ENCODE measurements at places on chromosomes 3 and 15.

DNA sequence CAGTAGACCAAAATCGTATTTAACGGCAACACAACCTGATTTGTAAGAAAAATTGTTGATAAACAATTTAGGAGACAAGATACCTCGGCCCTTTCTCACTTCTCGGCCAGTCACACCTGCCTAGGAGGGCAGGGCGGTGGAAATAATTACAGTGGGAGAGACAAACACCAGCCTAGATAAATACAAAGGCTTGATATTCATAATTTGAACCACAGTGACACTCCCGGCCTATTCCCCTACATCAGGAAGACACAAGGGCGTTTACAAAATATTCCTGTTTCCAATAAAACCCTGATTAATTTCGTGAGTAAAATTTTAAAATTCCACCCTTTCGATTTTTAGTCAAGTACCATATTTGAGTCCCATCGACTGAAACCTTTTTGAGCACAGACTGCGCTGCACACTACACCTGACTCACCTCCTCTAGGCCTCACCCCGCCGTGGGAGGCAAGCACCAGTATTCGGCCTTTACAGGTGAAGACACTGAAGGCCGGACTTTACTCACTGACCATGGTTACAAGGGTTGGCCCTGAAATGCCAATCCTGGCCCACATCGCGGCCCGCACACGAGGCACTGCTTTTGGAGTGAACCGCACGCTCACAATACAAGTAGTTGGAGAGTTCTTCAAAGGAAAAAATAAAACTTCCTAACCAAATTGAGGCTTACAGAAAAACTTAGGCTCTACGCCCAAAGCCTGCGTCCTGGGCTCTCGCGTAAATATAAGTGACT lies 794 bp downstream of the ARPP19 start:
- DNase-seq: peak; percentile 70

GRCh38 chr3:16513141-16514020 lies at the start of gene RFTN1:
Gene RFTN1, minus strand, starts transcription at chr3:16513699. Its CDS starts 19,830 bp downstream, at chr3:16493869.
- DNase-seq: peak; percentile 71

DNA sequence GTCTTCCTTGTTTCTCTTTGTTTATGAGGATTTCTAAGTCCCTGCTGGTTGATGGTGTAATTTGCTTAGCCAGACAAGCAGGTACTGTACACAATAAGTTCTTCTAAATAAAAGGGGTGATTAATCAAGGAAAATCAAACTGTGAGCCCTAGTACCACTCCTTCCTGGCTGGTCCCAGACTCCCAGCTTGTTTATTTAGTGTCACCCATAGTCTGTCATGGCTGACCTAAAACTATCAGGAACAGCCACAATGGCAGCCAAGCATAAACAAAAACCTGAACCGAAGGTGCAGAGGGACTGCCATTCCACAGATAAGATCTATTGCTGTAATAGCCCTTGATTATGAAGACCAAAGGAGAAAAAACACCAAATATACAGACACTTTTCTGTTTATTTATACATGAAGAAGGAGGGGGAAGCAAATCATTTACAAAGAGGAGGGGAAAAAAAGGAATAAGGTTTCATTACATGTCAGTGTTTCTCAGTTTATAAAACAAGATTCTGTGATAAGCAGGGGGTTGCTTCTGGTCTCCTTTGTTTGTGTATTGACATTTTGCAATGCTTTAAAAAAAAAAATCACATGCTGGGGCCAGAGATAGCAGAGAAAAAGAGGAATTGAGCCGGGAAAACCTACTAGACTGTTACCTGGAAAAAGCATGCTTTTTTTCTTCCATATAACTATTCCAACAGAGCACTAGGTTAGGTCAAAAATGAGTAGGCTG lies 182.4 kb upstream of the DPH6 start:
- DNase-seq: no peak

DNA sequence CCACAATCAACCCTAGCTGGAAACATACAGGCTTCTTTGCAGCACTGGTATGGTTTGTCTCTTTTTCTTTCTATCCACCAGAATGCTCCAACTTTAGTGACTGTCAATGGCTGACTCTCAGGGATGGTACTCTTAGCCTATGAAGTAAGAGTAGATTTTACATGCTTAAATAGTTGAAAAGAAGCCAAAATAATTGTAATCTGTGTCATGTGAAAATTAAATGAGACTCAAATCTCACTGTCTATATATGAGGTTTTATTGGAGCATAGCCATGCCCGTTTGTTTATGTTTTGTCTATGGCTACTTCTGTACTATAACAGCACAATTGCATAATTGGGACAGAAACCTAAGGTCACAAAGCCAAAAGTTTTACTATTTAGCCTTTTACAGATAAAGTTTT lies 29.1 kb upstream of the PDZRN3 start:
- DNase-seq: no peak

DNA sequence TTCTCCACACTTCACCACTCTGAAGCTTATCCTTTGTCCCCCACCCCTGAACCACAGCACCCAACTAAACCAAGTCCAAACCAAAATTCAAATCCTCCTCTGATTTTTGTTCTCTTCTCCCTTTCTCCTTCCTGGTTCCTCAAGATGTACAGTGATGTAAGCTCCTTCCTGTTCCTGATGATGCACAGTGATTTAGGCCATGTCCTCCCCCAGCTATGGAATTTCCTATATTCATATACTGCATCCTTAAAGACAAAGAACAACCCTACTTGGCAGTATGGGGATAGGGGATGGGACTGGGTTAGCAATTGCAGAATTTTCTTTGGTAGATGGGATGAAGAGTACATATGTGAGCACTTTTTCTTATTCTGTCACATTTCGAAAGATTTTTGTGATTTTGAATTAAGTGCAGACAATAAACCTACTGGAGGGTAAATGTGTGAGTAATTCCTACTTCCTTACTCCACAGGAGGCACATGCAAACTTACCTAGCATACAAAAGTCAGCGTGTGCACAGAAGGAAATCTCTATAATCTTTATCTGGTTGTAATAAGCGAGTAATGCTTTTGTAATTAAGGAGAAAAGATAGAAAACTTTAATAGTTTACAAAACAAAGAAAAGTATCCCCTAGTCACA lies 125.0 kb downstream of the ANO10 start:
- DNase-seq: no peak

- DNase-seq: no peak
Observed at GRCh38 chr3:76872999-76873398, 166.9 kb upstream of the ROBO2 start.

DNA sequence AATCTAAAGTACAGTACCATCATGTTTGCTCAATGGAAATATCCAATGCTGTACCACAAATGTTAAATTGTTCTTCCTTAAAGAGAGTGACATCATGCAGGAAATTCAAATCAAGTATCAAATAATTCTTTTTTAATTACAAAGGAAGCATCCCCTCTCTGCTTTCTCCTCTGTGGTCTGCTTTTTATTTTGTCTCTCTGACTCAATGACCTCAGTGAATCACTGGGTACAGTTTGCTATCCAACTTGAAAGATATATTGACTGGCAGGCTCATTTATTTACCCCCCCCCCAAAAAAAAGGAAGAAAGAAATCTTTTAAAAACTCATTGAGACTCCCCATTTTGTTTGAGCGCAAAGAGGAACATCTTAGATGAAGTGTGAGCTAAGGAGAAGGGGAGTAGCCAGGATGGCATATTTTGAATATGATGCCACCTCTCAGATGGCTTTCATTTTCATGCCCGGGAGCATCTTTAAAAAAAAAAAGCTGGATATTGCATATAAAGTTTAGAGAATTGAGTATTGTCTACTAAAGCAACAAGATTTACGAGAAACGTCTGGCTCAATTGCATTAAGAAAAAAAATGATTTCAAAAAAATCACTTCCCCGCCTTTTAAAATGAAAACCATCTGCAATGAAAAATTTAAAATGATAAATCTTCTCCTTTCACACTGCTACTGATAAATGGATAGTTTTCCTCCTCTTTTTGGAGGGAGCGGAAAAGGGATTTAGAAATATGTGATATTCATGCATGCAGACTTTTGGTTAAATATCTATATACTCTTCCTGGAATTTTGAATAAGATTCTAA lies 307.1 kb upstream of the DPH6 start:
- no peak for DNase-seq

DNA sequence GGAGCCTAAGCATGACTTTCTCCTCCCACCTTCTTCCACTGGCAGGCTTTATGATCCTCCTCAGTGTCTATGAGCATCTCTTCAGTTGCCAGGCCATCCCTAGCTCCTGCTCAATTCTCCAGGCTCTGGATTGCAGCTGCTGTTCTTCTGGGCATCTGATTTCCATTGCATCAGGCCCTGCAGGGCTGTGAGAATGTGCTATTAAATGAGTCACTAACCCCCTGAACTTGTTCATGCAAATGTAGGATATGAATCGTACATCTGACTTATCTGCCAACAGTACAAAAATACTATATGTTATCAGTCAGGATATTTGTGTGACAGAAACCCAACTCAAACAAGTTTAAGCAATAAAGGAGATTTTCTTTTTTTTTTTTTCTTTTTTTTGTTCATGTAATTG lies 11.9 kb downstream of the GPR176 start:
- no peak for DNase-seq

DNA sequence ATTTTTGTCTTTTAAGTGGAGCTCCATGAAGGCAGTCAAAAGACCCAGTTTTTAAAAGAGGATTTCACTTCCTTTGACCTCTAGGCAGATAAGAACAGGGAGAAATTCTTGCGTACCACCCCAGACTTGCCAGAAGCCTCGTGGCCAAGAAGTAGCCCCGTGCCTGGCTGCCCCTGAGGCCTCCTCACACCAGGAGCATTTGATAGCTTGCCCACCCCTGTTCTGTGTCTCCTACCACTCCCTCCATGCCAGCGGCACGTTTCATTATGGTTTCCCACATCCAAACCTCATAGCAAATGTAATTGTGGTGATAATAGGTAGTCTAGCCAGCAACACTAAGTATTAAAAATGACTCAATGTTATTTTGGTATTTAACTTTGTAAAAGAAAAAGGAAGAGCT lies 107.7 kb downstream of the GHSR start:
- DNase-seq: no peak

GRCh38 chr3:149223461-149223820 lies 1.8 kb upstream of the CP start:
- DNase-seq: no peak

DNA sequence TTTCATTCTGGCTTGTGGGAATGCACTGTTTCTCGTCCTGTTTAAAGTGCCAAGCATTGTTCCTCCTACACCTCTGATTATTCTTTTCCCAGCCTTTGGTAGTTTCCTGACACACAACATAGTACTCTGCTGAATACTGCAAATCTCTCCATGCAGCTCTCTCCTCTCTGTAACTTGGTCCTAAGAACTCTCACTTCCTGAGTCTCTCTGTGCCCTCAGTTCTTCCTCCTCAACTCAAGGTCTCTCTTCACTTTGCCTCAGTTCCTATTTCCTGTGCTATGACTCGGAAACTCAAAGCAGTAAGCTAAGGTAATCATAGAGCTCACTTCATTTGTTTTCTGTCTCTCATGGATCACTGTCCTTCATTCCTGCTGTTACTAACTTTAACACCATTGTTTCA lies 113.4 kb downstream of the ZNF280D start:
- no peak for DNase-seq

DNA sequence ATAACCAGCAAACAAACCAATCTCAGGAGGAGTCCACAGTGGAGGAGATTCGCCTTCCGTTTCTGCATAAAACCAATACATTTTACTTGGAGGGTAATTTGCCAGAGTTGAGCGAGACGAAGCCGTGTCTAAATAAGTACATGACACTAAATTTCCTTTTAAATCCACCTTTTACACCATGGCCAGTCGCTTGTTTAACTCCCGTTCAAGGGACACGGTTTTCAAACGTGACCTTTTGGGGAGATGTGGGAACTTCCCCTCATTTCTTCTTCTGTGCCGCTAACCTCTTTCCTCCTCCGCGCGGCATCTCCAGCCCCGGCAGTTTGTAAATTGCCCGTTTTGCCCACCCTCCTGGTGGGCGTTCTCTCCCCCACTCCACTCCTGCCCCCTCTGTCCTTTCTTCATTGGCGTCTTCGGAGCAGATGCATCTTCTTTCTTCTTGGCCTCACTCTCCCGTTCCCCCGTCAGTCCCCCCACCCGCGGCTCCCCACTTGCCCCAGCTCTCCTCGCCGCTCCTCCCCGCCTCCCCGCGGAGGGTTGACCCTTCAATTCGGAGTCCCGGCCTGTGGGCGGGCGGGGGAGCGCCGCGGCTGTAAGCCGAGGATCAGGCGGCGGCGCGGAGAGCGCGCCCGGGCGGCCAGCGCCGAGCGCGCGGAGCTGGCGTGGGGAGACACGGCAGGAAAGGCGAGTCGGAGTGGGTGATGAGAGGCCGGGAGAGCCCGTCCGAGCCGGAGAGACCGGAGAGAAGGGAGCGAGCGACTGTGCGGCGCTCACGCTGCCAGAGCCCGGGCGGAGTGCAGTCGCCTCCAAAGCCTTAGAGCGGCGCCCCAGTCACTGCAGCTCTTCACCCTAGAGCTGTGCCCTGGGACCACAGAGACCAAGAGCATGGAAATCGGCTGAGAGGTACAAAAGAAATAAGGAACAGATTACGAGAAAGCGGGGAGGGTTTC lies at the start of gene NLGN1:
TSS of gene NLGN1 (plus strand) at position 584 of the 950 bp plus-strand sequence.
- DNase-seq: no peak

DNA sequence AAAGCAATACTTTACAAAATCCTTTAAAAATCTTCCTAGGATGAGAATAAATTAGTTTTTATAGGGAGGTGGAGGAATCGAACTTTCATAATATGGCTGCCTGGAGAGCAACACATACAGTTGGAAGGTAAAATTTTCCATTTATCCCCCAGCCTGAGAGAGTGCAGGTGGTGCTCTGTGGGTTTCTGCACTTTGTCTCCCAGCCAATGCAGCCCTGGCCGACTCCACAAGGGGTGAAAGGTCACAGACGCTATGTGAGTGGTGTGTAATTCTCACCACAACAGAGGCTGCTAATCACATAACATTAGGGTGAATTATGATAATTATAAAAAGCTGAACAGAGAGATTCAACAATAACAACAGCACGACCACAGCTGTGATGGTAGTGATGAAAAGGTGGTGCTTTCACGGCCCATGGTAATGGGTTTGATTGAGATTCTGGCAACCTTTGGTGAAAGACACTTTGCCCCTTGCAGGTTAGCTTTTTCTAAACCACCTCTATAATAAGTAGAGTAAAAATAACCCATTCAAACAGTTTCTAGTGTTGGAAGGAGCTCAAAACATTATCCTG lies 30.1 kb upstream of the NANOGP8 start:
- no peak for DNase-seq

All from activated CD4-positive, alpha-beta memory T cell treated with anti-CD3 and anti-CD28 coated beads for 36 hours (primary cell).